Suprapubic skin (tissue), 4 donors: ENCODE measurements at places on chromosomes 12 and 14. TPM values are rescaled to one million over a fixed set of nuclear protein-coding genes. Genes with fewer than 3 reads are reported as not detected.

Gene GUCY2C
- total RNA-seq, result 0.47 TPM

Gene BDKRB2
- total RNA-seq, result 14.2 TPM

Gene ACACB
- total RNA-seq, result 19.2 TPM

DNA sequence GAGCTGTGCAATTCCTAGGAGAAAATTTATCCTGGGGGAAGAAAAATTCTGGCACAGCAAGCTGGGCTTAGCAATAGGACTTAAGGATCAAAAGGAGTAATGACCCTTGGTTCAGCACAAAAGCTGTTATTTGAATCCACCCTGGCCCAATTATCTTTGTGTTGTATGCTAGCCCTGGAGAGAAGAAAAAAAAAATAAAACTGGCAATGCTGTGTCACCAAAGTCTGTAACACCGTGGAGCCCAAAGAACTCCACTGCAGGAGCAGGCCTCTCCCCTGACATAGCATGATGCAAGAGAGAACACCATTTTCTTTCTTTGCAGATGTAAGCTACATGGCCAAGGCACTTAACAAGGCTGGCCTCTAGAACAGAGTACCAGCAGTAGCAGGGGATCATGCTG, 63.0 kb upstream of the ARHGAP5 start:
- no peaks in the 10 kb centered on the region for H3K36me3 ChIP-seq
- no peak overlapping the region for H3K27ac ChIP-seq
- no peak overlapping the region for H3K4me3 ChIP-seq
- no peaks in the 10 kb centered on the region for H3K27me3 ChIP-seq
- no peak for DNase-seq
- peaks cover 3% of the 10 kb centered on the region for H3K4me1 ChIP-seq
